Ascending aorta (tissue), 2 donors: ENCODE measurements at places on chromosomes 16 and 17. TPM values are rescaled to one million over a fixed set of nuclear protein-coding genes. Genes with fewer than 3 reads are reported as not detected.

Gene CLEC18B
- not detected for total RNA-seq

Gene DRC7
- not detected for total RNA-seq

Gene TP53TG3C
- total RNA-seq = not detected

Gene NLGN2
- total RNA-seq = 34.3 TPM

Gene KRTAP4-3
- not detected for total RNA-seq

Gene FNDC8
- not detected for total RNA-seq

Gene FSCN2
- total RNA-seq = not detected

Gene NDRG4
- total RNA-seq = 150 TPM

Gene COPRS
- total RNA-seq = 92.1 TPM

Gene CACNG5
- not detected for total RNA-seq

Gene OR1F1
- total RNA-seq = not detected

Gene MMP28
- 44.6 TPM for total RNA-seq

Gene WNT9B
- 5.6 TPM for total RNA-seq

Gene COQ9
- 35.7 TPM for total RNA-seq

Gene NTN3
- not detected for total RNA-seq

Gene SDR42E2
- not detected for total RNA-seq

Gene MRM3
- 17.0 TPM for total RNA-seq

Gene TMEM114
- not detected for total RNA-seq

Gene ZP2
- not detected for total RNA-seq

Gene ARRB2
- 43.4 TPM for total RNA-seq

Gene PPP1R27
- total RNA-seq = not detected

Gene ABR
- 184 TPM for total RNA-seq

Gene GCGR
- total RNA-seq = not detected

Gene CSH1
- total RNA-seq = not detected

Gene TTYH2
- total RNA-seq = 30.3 TPM

Gene HCRT
- not detected for total RNA-seq

Gene KRT25
- total RNA-seq = not detected

Gene PIMREG
- not detected for total RNA-seq

Gene SMIM5
- not detected for total RNA-seq

Gene GDPD3
- total RNA-seq = 0.53 TPM

Gene BAIAP3
- 0.64 TPM for total RNA-seq

Gene CHST4
- not detected for total RNA-seq

Gene ZNF207
- total RNA-seq = 94.2 TPM

Gene GAST
- total RNA-seq = not detected

Gene ICAM2
- total RNA-seq = 212 TPM

Gene SLC13A2
- not detected for total RNA-seq

Gene CES5A
- total RNA-seq = not detected

Gene CTRB1
- not detected for total RNA-seq

Gene SPNS3
- not detected for total RNA-seq

Gene TERB1
- total RNA-seq = not detected

Gene UNC45B
- not detected for total RNA-seq

Gene FADS6
- total RNA-seq = not detected

Gene PKMYT1
- total RNA-seq = not detected

Gene EVPL
- not detected for total RNA-seq

Gene FA2H
- total RNA-seq = not detected

Gene SYNGR3
- 0.32 TPM for total RNA-seq

Gene AP2B1
- total RNA-seq = 59.5 TPM

Gene KIF2B
- total RNA-seq = not detected

Gene B4GALNT2
- not detected for total RNA-seq

Gene KCNG4
- total RNA-seq = not detected

Gene TM4SF5
- not detected for total RNA-seq

Gene SLC52A1
- total RNA-seq = not detected
